ENCODE measurements at places on chromosomes 3 and 15. TPM values are rescaled to one million over a fixed set of nuclear protein-coding genes. Genes with fewer than 3 reads are reported as not detected.

SLC7A14 gene
- total RNA-seq = not detected

FGF12 gene
- total RNA-seq = 0.69 TPM

FAM81A gene
- 12.7 TPM for total RNA-seq

ACKR2 gene
- not detected for total RNA-seq

GUCA1C gene
- total RNA-seq = not detected

SSUH2 gene
- total RNA-seq = 1.2 TPM

CCR5 gene
- not detected for total RNA-seq

All from A549 treated with CORT108297 at 1 μM for 4 hours (cell line).